ENCODE measurements at places on chromosomes 2 and 18.

GRCh38 chr18:7590826-7591560 is 23.9 kb downstream of the PTPRM start:
- H3K4me1 ChIP-seq: no peaks in the 10 kb centered on the region
- no peak overlapping the region for H3K4me3 ChIP-seq
- H3K36me3 ChIP-seq: no peaks in the 10 kb centered on the region

- no peaks in the 10 kb centered on the region for H3K4me1 ChIP-seq
- no peak for DNase-seq
- H3K4me3 ChIP-seq: no peak overlapping the region
- no peak overlapping the region for H3K27ac ChIP-seq
- no peaks in the 10 kb centered on the region for H3K36me3 ChIP-seq
Observed at GRCh38 chr18:42583283-42583731, 532.2 kb downstream of the RIT2 start.

DNA sequence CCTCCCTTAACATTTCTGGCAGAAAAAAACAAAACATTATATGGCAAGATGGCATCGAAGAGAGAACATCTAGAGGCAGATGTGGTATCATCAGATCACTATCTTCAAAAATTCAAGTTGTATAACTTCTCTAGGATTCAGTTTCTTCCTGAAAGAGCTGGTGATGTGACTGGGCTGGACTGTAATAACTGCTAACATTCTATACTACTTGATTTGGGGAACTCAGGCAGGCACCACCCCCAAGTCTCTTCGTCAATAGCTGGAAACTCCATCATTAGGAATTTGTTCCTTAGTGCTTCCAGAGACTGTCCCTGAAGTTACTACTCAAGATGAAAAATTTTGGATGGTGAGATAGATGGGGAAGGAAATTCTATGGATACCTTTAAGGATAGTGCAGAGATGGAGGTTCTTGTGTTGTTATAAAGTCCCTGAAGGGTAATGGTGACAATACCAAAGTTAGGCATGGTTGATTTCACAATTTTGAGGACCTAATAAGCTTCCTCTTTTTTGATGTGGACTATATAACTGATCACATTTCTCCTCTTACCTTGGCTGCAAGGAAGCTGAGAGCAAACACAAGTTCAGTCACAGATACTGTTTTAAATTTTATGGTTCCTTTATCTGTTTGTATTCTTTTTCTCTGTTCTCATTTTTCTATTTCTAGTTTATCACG is 59.1 kb upstream of the PGAP1 start:
- H3K4me1 ChIP-seq: peaks cover 54% of the 10 kb centered on the region
- H3K27me3 ChIP-seq: no peaks in the 10 kb centered on the region
- H3K36me3 ChIP-seq: peaks cover 34% of the 10 kb centered on the region
- H3K27ac ChIP-seq: peak overlapping the region; percentile 61
- no peak for DNase-seq

DNA sequence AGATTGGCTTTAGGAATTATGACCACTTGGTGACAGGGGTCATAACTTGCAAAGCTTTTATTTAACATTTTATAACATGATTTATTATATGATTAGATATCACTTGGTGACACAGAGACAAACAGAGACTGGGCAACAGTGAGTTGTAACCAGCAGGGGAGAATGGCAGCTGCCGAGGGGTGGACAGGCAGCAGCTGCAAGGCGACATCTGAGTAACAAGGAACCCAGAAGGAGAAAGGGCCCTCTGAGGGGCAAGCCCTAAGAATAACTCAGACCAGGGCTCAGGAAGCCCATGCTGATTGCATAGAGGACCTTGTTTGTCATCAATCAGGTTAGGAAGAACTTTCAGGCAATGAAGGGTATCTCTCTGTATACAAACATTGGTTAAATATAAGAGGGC is 339.9 kb upstream of the SOX11 start:
- H3K27me3 ChIP-seq: no peaks in the 10 kb centered on the region
- H3K4me1 ChIP-seq: no peaks in the 10 kb centered on the region
- no peak overlapping the region for H3K27ac ChIP-seq
- no peaks in the 10 kb centered on the region for H3K36me3 ChIP-seq

DNA sequence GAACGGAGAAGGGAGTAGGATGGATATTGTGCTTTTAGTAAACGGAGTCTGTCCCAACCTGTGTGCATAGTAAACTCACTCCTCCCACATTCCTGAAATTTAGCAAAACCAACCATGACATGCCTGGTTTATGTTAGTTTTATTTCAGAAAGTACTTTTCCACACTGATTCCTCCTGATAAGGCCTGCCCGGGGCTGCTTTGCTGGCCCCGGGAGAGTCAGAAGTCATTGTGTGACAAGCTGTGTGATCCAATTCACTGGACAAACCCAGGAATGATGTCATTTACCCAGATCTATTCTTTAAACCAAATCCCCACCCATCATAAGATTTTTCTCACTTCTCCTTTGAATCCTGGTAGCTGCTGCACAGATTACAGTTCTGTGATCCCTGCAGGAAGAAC is 109.0 kb downstream of the SETBP1 start:
- H3K27me3 ChIP-seq: peaks cover 4% of the 10 kb centered on the region
- H3K36me3 ChIP-seq: no peaks in the 10 kb centered on the region
- peaks cover 9% of the 10 kb centered on the region for H3K4me1 ChIP-seq

DNA sequence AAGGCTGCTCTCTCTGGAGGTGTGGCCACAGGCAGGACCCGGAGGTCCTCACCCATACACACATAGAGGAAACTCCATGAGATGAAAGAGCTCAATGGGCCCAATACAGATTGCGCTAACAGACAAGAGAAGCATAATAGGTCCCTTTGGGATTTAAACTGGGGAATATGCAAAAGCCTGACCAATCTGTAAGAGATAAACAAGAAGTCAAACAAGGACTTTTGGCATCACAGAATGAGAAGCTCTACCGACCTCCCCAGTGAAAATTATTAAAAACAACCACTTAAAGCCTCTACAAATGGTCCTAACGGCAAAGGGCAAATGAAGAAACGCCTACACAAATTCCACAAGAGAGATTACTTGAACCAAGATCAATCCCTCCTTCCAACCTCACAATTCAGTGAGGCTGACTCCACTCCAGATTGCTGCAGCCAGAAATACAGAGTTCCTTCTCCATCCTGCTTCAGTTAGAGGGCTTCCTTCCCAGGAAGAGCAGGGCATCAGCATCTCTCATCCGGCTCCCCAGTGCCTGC is 10.8 kb downstream of the IWS1 start:
- no peak overlapping the region for H3K4me3 ChIP-seq
- peaks cover 53% of the 10 kb centered on the region for H3K36me3 ChIP-seq
- no peak for DNase-seq
- no peaks in the 10 kb centered on the region for H3K27me3 ChIP-seq
- H3K27ac ChIP-seq: no peak overlapping the region
- H3K4me1 ChIP-seq: peaks cover 67% of the 10 kb centered on the region

- no peak for DNase-seq
- H3K27me3 ChIP-seq: no peaks in the 10 kb centered on the region
- H3K4me3 ChIP-seq: peak overlapping the region; percentile 61
- H3K4me1 ChIP-seq: peaks cover 29% of the 10 kb centered on the region
Observed at GRCh38 chr2:42567364-42567763, 1.1 kb upstream of the MTA3 start.

- H3K4me1 ChIP-seq: peaks cover 67% of the 10 kb centered on the region
- no peak overlapping the region for H3K4me3 ChIP-seq
- H3K36me3 ChIP-seq: peaks cover 4% of the 10 kb centered on the region
- H3K27me3 ChIP-seq: no peaks in the 10 kb centered on the region
Observed at GRCh38 chr18:63182310-63182772, 137.2 kb downstream of the BCL2 start.
